ENCODE measurements at places on chromosomes 1 and 21.

DNA sequence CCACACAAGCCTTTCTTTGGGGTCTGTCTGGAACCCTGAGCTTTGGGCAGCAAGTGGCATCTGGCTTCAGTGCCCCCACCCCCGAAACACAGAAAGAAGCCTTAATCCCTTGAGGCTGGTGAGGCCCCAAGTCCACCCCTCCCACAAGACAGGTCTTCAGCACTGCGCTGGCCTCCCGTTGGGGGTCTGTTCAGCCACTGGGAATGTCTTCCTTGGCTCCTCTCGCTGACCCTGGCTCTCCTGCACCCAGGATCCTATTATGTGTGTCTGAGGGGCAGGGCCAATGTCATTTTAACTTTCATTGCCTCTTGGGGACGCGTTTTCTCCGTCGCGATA, 26.9 kb downstream of the ATP8B2 start:
- DNase-seq: no peak

GRCh38 chr1:231395998-231396390, 26.1 kb downstream of the EGLN1 start:
- DNase-seq: no peak

GRCh38 chr1:183180634-183181056, 5.4 kb upstream of the LAMC2 start:
- DNase-seq: no peak

DNA sequence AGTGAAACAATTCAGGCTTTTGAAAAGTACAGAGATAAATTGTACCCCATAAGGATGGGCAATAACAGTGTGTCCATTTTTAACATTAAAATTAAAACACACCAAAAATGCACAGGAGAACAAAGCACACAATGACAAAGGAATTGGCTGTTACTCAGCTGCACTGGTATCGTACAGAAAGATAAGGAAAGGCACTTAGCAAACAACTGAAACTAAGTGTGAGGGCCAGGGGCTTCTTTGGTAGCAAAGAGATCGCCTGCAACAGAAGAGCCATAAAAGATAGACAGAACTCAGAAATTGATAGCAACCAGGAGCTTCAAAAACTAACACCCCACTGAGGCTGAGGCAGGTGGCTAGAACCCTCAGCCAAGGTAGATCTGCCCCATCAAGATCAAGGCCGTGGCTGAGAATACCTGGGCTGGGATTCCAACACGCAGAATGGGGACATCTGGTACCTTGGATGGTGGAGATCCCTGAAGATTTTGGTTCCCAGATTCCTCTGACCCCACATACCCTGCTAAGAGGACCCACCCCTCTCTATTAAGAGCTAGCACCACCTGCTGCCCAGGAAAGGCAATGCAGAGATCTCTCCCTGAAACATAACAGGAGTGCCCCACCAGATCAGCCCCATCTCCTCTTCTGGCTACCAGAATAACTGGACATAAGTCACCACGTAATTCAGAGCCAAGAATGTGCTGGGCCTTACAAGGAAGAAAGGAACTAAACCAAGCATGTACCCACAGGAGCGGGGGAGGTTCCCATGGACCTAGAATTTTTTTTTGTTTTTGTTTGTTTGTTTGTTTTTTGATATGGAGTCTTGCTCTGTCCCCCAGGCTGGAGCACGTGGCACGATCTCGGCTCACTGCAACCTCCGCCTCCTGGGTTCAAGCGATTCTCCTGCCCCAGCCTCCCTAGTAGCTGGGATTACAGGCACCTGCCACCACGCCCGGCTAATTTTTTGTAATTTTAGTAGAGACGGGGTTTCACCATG, 16.2 kb downstream of the PLEKHO1 start:
- no peak for DNase-seq

DNA sequence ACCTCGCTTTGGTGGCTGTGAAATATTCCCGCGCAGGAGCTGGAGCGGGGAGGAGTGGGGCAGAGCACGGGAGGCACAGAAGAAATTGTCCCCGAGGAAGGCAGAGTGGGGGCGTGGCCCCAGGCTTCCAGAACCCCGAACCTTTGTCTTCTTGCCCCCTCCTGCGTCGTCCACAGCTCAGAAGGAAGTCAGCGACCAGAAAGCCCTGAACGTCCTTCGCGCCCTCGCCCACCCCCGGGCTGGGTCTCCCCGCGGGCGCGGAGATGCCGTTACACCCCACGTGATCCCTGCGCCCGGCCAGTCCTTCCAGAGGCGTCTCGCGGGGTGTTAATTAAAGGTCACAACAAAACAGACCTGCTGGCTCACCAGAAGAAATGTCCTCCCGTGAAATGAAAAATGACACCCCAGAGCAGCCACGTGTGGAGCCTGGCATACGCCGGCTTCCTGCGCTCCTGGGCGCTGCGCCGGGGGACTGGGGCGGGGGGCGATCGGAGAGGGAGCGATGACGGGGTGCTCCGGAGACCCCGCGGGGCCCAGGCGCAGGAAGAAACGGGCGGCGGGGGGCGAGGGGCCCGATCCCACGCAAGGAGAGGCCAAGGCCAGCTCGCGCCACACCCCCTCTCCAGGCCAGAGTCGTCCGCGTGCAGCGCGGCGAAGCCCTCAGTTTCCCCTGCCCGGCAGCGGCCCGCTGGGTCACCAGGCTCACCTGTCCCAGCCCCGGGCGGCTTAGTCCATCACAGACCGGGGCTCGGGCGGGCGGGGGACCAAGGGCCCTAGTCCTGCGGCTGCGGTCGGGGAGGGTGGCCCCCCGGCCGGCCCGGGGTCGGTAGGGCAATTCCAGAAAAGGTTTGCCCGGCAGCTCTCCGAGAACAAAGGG, 995 bp upstream of the KIF26B start:
- no peak for DNase-seq

- DNase-seq: no peak
Observed at GRCh38 chr1:106289265-106289928, 767.1 kb upstream of the PRMT6 start.

DNA sequence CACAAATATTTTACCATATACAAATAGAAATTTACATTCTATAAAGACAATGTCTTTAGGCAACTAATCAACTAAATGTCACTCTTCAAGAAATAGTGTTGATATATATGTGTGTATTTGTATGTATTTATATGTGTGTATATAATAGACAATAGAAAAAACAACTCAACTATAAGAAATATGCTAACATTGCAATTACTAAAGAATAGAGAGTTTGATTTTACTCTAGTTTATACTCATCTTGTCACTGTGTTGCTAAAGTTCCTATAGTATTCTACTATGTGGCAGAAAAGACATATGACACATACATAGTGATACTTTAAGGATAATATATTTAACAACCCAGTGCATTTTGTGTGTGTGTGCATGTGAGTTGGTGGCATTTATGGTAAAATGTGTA, 1728.3 kb downstream of the PLA2G4A start:
- no peak for DNase-seq

- no peak for DNase-seq
Observed at GRCh38 chr21:32340863-32341848, 42.5 kb downstream of the MRAP start.

GRCh38 chr1:228273720-228274451, 66.0 kb downstream of the OBSCN start:
- no peak for DNase-seq

- no peak for DNase-seq
Observed at GRCh38 chr1:8113262-8114220, 87.4 kb upstream of the ERRFI1 start.

DNA sequence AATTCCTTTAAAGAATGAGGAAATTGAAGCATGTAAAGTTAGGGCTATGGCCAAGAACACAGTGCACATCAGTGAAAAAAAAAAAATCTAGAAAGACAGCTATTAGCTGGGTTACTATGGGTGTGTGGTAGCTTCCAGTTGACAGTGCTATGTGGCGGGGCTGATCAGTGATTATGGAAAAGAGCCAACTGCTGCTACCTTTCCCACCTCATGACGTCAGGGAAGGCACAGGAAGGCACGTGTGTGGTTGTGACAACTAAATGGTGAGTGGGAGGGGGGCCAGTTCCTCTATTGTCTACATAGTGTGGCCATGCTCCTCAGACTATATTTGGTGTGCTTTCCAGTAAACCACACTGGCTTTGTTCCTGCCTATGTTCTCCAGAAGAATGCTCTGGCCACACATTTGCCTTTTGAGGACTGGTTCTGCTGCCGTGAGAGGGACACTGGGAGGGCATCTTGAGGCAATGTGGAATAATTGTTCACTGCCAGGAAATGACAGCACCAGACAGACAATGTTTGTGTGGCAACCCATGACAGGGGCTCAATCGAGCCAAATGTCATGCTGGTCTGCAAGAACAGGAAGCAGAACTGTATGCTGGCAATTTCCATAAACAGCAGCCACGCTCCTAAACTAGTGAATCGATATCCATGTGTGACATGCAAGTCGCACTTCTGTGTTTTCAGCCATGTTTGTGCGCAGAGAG, 3.0 kb upstream of the SDE2 start:
- no peak for DNase-seq

DNA sequence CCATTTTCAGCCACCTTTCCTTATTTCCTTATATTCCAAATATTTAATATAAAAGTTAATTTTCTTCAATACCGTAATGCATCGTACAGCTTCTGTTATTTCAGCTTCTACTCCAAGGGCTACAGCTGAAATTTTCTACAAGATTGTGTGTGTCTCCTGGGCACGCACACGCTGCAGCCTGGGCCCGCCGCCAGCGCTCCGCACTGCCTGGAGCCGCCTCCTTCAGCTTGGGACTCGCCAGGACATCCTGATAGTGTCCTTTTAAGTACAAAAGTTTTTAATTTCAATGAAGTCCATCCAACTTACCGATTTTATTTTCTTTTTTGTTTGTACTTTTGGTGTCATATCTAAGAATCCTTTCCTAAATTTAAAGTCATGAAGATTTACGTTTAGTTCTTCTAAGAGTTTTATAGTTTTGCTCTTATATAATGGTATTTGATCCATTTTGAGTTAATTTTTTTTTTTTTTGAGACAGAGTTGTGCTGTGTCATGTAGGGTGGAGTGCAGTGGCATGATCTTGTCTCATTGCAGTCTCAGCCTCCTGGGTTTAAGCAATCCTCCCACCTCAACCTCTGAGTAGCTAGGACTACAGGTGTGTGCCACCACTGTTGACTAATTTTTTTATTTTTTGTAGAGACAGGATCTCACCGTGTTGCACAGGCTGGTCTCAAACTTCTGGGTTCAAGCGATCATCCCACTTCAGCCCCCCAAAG, 82.8 kb downstream of the AXDND1 start:
- no peak for DNase-seq

GRCh38 chr1:77230051-77230450, 10.8 kb upstream of the PIGK start:
- DNase-seq: no peak

DNA sequence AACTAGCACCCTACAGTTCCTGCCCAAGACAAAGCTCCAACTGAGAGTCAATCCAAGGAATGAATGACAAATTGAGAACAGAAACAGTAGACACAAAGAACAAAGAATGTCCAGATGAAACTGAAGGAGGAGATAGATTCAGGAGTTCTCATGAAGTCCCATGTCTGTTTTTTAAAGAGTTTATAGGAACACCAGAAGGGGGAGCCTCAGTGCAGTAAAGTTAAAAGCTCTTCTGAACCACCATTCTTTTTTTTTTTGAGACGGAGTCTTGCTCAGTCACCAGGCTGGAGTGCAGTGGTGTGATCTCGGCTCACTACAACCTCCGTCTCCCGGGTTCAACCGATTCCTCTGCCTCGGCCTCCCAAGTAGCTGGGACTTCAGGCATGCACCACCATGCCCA, 323.6 kb downstream of the MRPL39 start:
- DNase-seq: no peak

DNA sequence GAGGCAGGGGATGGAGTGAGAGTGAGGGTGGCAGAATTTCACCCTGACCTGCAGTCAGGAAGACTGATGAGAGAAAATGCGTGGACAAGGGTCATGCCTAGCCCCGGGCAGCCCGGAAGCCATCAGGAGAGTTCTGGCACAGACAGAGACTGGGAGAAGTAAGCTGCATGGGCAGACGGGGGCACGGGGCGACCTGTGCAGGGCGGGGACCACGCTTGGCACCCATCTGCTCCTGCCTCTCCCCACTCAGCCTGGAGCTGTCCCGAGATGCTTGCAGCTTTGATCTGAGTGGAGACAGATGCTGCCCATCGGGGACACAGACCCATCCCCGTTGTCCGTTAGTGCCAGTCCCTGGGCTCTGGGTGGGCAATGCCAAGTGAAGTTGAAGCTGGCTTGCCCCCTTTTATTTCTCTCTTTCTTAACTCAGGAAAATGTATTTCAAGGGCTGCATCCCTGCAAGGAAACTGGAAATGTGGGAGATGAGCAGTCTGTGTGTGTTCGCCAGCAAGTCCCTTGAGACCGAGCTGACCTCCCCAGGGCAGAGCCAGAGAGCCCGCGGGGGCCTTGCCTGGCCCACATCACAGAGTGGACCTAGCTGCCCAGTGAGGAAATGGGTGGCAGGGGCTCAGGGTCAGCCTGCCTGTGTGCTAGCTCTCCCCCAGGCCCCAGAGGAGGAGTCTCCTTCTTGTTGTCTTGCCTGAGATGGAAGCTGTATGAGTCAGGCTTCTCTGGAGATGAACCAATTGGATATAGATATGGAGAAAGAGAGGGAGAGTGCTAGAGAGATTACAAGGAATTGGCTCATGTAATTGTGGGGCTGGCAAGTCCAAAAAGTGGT, 121.3 kb upstream of the C1orf174 start:
- DNase-seq: no peak

GRCh38 chr1:53249706-53250105, 11.4 kb upstream of the MAGOH start:
- no peak for DNase-seq

DNA sequence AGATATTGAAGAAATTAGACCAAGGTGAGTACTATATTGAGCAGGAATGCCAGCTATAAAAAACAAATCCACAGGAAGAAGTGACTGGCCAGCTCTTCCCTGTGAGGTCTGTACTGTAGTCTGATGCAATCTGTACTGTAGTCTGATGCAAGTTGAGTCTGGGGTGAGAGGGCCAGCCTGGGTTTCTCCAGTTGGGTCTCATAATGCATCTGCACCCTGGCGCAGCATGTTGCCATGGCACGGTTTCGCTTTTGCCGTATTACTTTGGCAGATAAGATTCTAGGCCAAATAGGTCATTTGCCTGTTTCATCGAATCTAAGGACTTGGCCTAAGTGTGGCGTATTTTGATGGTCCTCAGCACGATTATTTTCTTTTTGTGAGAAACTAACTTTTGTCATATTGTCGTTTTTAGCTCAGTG, 24.4 kb upstream of the PGD start:
- DNase-seq: no peak

GRCh38 chr1:35536556-35537162, 20.5 kb downstream of the KIAA0319L start:
- no peak for DNase-seq

- no peak for DNase-seq
Observed at GRCh38 chr1:229430761-229431283, 3.1 kb downstream of the ACTA1 start.

Data from non-pigmented ciliary epithelial cell (primary cell).